ENCODE measurements at places on chromosomes 4 and X. TPM values are rescaled to one million over a fixed set of nuclear protein-coding genes. Genes with fewer than 3 reads are reported as not detected.

GRCh38 chrX:49291615-49292337 is 11.7 kb upstream of the GAGE10 start:
- DNase-seq, result peak; percentile 80

GRCh38 chr4:183284258-183284785 is 35.8 kb downstream of the CLDN22 start:
- DNase-seq, result no peak

DNA sequence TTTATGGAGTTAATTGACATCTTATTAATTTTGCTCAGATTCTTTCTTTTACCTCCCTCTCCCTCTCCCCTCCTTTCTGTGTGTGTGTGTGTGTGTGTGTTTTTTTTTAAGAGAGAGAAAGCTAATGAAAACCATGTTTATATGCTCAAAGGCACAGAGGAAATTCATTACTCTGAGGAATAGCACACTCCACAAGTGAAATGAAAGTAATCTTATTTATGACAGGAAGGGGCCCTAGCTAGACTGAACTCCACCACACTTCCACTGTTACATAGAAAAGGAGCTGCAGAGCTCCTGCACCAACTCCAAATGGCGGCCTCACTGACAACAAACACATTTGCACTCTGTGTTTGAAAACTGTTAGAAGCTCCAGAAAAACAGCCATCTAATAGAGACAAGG is 150.6 kb downstream of the RASL11B start:
- peak; percentile 44 for DNase-seq

- peak; percentile 77 for DNase-seq
Observed at GRCh38 chr4:54233277-54233696, 4.2 kb downstream of the PDGFRA start.

DNA sequence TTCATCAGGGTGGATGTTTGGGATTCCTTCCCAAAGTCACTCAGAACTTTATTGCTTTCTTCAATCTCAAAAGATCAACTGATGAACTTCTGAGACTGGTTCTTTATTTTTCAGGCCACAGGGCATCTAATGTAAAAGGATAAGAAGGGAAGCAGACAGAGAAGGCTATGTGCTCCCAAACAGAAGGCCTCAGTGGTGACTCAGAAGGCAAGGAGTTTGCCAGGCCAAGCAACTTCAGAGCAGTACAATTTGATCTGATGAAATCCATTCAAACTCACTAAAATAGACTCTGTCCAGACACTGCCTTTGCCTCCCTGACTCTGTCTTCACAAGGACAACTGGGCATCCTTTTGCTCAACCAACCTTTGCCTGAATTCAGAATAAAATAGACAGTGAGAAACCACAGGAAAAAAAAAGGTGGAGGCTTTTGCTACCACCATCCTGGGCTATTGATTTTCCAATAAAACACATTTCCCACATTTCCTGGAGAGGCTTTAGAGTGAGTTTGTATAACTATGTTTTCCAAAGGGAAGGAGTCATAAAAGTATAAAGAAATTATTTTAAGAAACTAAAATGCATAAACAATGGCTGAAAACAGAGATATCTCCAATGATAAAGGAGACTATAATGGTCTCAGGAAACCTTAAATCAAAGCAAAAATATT is 55.2 kb downstream of the ARHGEF6 start:
- no peak for DNase-seq

DNA sequence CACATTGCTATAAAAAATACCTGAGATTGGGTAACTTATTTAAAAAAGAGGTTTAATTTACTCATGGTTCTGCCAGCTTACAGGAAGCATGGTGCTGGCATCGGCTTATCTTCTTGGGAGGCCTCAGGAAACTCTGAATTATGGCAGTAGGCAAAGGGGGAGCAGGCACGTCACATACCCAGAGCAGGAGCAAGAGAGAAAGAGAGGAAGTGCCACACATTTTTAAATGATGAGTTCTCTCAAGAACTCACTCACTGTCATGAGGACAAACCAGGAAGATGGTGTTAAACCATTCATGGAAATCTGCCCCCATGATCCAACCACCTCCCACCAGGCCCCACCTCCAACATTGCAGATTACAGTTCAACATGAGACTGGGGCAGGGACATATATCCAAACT is 10.0 kb upstream of the AFF1 start:
- DNase-seq, result no peak

DNA sequence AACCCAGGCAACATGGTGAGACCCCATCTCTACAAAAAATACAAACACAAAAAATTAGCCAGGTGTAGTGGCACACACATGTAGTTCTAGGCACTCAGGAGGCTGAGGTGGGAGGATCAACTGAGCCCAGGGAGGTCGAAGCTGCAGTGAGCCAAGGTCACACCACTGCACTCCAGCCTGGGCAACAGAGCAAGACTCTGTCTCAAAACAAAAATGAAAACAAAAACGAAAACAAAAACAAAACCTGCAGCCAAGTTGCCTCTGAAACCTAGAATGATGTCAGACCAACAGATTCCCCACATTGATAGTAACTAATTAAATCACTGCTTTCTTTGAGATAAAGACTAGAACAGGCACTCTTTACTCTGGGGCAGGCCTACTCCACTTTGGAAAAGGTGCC is 104.5 kb downstream of the AMELX start:
- DNase-seq, result no peak

- DNase-seq, result no peak
Observed at GRCh38 chr4:110294165-110294564, 95.8 kb upstream of the ELOVL6 start.

DNA sequence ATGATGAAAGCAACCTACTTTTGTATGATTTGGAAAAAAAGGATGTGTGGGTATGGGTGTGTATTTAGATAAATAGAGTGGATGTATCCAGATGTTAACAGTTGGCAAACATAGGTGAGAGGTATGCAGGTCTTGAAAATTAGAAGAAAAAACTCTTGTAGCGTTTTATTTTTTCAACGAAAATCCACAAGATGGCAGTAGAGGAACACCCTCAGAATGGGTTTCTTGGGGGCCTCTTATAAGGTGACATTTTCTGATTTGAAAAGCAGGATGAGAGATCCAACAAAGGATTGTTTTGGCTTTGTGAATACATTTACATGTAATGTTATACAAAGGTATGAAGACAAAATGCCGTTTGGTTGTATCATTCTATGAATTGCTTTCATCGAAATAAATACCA is 68.3 kb downstream of the FMR1NB start:
- no peak for DNase-seq

GRCh38 chr4:95153182-95153581 is 395.4 kb downstream of the BMPR1B start:
- DNase-seq, result no peak

DNA sequence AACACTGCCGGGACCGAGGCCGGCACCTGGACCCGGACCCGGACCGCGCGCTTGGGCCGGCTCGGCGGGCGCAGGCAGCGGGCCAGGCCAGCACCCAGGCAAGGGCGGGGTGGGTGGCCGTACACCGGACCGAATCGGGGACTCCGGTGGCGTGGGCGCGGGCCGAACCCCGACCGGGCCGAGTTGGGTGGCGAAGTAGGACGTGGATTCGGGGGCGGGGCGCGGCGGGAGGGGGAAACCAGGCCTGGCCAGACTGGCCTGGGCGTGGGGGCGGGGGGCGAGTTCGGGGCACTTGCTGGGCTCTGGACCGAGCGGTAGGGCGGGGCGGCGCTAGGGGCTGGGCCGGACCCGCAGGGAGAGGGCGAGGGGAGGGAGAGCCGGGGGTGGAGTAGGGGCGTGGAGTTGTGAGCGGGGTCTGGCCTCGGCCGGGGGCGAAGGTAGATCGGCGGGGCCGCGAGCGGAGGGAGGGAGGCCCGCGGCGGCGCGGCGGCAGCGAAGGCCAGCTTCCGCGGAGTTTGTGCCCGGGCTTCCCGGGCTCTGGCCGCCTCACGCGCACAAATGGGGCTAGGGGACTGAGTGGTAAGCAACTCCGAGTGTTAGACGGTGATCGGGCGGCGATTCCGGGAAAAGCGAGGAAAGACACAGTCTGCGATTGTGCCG is 1.8 kb upstream of the BCORL1 start:
- peak; percentile 40 for DNase-seq

DNA sequence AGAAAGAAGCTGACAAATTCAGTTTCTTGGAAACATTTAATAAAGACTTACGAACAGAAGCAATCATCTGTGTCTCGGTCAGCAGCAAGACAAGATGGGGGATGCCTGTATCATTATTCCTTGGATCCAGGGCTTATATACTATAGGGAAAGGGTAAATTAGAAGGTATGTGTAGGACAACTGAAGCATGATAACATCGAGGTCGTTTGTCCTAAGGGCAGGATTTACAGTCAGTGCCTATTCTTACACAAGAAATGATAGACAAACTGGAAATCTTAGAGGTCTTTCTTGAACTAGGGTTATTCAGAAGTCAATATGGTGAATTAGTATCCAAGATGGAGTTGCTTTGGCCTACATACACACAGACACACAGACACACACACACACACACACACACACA is 553.0 kb downstream of the STPG2 start:
- no peak for DNase-seq

DNA sequence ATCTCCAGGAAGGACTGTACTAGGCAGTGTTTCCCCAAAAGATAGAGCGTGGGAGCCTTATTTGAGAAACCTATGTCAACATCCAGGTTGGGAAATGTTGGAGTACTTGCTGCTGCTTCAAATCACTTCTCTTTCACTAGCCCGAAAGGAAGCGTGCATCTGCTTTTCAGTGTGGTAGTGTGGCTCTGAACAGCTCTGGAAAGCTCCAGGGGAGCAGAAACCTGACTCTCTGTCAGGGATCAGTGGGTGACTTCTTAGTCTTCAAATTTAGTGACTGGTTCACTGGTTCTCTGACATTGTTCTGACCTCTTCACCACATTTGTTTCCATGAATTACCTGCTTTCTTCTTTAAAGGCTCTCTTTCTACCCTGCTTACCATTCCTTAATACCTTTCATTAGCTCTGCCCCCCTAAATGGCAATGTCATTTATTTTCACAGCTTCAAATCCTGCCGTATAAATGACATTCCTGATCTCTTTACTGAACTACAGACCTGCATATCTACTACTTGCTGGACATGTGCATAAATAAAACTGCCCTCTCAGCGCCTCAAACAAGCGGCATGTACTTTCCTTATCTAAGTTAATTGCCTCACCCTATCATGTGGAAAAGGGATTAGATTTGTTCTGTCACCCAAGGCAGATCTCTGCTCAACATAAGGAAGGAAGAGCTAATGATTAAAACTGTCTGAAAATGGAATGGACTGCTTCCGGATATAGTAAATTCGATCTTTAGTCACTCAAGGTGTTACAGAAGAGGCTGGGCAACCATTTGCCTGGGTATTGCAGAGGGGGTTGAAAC is 37.0 kb downstream of the DLG3 start:
- no peak for DNase-seq

GRCh38 chr4:128715616-128716015 is 93.9 kb upstream of the JADE1 start:
- DNase-seq, result no peak

DNA sequence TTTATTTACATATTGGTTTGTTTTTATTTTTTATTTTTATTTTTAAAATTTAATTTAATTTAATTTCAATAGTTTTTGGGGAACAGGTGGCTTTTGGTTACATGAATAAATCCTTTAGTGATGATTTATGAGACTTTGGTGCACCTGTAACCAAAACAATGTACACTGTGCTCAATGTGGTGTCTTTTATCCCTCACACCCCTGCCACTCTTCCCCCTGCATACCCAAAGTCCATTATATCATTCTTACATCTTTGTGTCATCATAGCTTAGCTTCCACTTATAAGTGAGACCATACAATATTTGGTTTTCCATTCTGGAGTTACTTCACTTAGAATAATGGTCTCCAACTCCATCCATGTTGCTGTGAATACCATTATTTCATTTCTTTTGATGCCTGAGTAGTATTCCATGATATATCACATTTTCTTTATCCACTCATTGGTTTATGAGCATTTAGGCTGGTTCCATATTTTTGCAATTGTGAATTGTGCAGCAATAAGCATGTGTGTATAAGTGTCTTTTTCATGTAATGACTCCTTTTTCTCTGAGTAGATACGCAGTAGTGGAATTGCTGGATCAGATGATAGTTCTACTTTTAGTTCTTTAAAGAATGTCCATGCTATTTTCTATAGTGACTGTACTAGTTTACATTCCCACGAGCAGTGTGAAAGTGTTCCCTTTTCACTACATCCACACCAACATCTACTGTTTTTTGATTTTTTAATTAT is 157.1 kb downstream of the CPXCR1 start:
- no peak for DNase-seq

DNA sequence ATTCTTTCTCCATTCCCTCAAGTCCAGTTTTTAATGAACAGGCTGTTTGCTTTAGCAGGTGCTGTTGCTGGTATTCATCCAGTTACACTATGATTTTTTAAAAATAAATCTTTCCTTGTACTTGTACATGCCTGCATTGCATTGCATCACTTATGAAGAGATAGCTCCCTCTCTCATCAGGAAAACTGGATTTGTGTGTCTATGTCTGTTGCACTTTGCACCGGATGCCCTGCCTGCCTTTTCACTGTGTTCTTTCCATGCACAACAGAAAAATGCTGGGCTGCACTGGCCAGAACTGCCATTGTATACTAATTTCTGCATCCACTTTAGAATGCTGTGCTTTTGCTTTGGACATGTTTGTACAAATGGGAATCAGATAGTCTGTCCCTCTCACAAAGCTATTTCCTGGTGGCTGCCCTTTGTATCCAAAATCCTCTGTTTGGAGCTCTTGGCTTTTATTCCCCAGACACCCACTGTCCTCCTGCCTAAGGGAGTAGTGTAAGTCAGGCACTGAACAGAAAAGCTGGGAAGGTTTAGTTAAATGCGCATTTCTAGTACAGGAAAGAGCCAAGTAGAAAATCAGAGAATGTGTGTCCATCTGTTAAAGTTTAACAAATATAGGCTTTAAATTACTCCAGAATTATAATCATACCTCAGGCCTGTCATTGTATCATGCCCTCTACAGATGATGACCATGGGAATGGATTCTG is 119.1 kb downstream of the MBNL3 start:
- DNase-seq, result no peak

GRCh38 chrX:101416691-101417090 is 8.7 kb downstream of the HNRNPH2 start:
- no peak for DNase-seq

GRCh38 chr4:10730019-10730418 is 45.5 kb upstream of the CLNK start:
- no peak for DNase-seq

DNA sequence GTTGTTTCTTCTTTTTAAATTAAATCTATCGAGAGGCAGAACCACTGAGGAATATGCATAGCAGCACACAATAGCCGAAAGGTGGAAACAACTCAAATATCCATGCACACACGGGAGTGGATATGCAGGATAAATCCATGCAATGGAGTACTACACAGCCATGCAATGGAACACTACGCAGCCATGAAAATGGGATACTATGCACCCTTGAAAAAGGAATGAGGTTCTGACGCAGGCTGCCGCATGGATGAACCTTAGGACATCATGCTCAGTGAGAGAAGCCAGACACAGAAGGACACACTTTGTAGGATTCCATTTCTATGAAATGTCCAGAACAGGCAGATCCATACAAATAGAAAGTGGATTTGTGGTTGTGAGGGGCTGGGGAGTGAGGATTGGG is 18.4 kb upstream of the P2RY8 start:
- DNase-seq, result peak; percentile 16

GRCh38 chrX:64642482-64642881 is 247.2 kb upstream of the MTMR8 start:
- DNase-seq, result peak; percentile 43

GRCh38 chr4:169485791-169486742 is 126.3 kb downstream of the NEK1 start:
- peak; percentile 51 for DNase-seq

The GPRASP3 gene
- 2.0 TPM for total RNA-seq

The SPIN3 gene
- 7.9 TPM for total RNA-seq

The DAPP1 gene
- 24.6 TPM for total RNA-seq

The FRMD7 gene
- total RNA-seq, result not detected

The SLC34A2 gene
- not detected for total RNA-seq

The MAGEC1 gene
- not detected for total RNA-seq

The SYTL5 gene
- not detected for total RNA-seq
